ENCODE measurements at places on chromosomes 13 and 19.
A peak's percentile ranks its signal among the peaks of the same experiment; 100 is the strongest.

DNA sequence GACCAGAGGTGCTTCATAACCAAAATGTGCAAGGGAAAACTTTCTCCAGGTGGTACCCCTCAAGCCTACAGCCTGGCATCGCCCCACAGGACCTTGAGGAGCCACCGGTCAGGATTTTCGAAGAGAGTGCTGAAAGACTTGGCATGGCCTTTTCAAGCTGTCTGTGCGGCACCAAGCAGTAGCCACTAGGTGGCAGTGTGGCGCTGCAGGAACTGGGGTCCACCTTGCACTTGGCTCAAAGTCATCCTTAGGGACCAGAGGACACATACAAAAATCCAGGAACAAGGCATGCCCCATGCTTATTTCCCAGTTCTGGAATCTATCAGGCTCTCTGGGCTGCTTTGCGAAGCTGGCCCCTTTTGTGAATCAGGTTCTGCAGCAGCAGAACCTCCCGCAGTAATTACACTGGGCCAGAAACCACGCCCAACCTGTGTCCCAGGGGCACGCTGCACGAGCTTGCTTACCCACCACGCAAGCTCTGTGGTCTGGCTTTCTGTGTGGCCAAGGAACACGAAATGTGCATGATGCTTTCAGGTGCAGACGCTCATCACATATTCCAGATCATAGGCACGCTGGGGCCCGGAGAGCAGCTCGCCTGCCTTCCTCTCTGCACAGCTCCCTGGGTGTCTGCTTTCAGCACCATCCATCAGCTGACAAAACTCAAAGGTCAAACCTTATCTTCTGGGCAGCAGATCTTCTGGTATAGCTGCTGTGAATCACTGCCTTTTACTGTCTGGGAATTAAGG lies 87.2 kb downstream of the SLC7A1 start:
- DNase-seq, result peak; percentile 13

- no peak for DNase-seq
These were observed 56.4 kb upstream of the STARD13 start for GRCh38 chr13:33341861-33342452.

DNA sequence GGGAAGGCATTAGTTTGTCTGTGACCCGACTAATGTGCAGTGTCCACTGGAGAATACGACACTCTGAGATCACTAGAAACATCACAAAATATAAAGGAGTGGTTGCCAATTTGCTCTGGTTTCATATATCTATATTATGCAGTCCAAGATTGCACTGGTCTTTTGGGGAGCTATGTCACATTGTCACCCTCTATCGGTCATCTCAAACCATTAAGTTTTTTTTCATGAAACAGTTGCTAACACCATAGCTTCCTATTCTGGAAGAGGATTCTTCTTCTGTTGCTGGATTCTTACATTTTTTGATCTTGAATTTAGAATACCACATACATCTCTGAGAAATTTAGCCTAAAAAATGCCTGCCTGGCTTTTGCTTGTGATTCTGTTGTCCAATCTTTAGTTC lies 168.6 kb downstream of the LACC1 start:
- DNase-seq, result no peak

GRCh38 chr19:15374796-15375440 lies 4.7 kb downstream of the AKAP8 start:
- DNase-seq, result no peak

DNA sequence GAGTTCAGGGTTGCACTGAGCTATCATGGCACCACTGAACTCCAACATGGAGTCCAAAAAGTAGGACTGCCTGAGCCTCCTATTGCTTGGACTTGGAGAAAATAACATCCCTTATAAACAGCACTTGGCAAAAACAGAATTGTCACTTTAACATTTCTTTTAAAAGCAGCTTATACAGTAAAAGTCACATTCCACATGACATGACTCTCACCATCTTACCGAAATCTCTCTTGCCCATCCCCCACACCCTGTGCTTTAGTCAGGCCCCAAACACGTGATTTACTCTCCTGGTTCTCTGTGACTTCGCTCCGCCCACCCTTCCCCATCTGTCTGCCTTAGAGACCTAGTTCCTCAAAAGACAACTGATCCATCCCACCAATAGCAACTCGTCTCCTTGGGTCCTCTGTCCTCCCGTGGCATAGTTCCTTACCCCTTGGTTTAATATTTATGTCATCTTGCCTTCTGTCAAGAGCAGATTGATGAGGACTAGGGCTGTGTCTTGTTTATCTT lies 4.6 kb downstream of the SAFB start:
- DNase-seq, result no peak
